ENCODE measurements at places on chromosomes 5 and 9.

GRCh38 chr9:91157883-91158282, 203.8 kb downstream of the AUH start:
- no peak for DNase-seq

GRCh38 chr9:91884696-91885687, 65.0 kb downstream of the ROR2 start:
- no peak for DNase-seq

- no peak for DNase-seq
Observed at GRCh38 chr5:6206501-6206900, 171.8 kb downstream of the MED10 start.

DNA sequence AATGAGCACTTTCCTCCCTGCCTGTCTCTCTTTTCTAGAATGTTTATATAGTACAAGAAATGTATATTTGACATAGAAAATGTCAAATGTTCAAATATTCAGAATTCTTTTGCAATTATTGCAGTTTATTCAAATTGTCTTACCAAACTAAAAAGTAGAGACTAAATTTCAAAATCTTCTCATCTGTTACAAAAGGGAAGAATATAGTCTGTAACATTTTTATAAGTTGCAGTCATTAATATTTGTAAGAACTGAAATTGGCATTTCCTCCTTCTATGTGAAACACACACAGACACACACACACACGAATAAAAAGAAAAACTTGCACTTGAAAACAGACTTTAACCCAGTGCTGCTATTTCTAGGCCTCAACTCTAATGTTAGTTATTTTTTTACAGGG, 56.4 kb downstream of the NR3C1 start:
- no peak for DNase-seq

DNA sequence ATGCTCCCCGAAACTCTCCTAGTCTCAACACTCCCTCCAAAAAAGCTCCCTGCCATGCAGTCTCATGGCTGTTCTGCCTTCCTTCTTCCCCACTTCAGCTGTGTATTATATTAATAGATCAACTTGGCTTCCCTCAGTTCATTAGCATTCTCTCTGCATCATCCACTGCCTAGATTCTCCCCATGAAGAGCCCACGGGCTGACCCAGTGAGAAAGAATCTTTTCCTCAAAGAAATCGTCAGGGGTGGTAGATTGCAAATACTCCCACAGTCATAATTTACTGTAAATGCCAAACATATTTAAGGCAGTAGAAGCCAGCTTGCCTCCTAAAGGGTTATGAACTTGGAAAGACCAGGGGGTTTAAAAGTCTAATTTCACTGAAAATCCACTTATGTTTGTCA, 33.5 kb downstream of the GNA14 start:
- no peak for DNase-seq

DNA sequence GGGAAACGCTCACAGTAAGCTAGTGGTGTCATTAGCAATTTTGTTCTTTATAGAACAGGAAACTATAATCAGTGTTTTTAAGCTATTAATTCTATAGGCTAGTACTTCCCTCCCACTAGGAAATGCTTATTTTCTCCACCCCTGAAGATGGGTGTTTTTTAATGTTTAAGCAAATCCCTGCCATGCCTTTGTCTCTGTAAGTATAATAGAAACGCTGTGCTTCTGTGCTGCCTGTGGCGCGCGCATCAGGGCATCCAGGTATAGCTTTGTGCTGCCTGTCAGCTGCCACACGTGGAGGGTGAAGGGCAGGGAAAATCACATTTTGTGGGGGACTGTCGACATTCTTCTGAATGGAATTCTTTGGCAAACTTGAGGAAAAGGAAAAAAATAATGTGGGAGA, 217.5 kb downstream of the RAB3C start:
- no peak for DNase-seq

GRCh38 chr9:6109571-6109970, 94.1 kb upstream of the RANBP6 start:
- DNase-seq = no peak

GRCh38 chr5:133925866-133926488, 42.4 kb downstream of the C5orf15 start:
- DNase-seq = no peak

DNA sequence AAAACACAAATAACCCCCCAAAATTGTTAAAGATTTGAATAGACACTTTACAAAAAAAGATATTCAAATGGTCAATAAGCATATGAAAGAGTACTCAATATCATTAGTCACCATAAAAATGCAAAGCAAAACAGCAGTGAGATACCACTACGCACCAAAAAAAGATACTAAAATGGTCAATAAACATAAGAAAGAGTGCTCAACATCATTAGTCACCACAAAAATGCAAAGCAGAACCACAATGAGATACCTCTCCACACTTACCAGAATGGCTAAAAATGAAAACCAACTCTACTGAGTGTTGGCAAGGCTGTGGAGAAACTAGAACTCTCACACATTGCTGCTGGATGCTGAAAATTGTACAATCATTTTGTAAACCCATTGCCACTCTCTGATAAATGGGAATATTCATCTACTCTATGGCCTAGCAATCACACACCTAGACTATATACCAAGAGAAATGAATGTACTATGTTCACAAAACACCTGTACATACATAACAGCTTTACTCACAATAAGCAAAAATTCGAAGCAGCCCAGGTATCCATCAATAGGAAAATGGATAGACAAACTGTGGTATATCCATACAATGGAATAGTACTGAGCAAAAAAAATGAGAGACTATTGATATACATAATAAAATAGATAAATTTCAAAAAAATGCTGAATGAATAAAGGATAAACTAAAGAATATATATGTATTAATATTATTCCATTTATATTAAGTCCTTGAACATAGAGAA, 205.0 kb upstream of the DAPK1 start:
- DNase-seq = no peak

DNA sequence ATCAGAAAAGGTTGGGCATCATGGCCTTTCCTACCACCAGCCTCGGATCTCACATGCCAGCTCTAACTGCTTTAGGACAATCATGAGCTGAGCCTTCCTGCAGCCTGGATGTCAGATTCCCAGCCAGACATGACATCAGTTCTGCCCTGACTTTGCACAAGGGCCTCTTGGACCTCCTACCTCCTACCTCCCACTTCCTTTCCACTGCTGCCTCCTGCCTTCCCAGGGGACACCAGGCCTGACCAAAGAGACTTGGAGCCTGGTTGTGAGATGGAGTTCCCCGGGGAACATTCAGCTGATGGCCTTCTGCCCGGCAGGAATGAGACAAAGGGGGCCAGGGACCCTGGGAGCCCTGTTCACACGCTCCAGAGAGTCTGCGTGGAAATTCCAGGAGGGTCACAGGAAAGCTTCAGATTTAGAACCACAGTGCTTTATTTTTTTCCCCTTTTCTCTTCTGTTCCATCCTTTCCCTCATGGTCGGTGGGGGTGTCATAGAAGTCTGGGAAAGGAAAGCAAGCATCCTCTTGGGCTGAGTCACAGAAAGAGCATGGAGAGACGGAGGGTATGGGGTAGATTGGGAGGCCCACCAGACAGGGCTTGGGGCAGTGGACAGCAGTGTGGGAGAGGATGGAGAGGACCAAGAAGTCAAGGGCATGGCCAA, 35.4 kb upstream of the IL17B start:
- DNase-seq = no peak

DNA sequence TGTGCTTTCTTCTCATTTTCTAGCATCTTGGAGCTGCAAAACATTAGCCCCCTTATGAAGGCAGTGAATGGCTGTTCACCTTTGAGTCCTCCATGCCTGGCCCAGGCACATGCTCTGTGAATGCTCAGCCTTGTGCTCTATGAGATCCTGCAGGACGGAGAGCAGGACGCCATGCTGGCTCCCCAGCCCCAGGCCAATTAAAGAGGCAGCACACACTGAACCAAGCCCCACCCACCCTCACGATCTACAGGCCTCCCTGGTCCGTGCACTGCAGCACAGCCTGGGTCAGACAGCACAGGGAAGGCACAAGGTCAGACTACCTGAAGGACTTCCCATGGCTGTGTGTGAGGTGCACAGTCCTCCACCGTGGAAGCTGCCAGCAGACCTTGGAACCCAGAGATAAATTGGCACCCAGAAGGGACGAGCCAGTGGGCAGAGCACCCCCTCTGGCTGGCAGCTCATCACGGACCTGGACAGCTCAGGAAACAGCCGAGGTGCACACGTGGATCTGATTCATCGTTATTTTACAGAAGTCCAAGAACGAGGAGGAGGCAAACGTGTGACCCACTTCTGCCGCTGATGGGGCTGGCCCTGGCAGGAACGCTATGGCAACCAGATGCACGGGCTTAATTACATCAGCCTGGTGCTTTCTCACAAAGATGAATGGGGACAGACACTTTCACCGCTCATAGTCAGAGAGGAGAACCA, 59.5 kb downstream of the OLFM1 start:
- no peak for DNase-seq

GRCh38 chr9:78857373-78858225, 560.7 kb downstream of the PSAT1 start:
- DNase-seq = no peak

GRCh38 chr5:1270426-1270825, 24.4 kb downstream of the TERT start:
- no peak for DNase-seq

GRCh38 chr5:103511554-103511885, 51.1 kb downstream of the NUDT12 start:
- DNase-seq = no peak

GRCh38 chr9:109088221-109088620, 31.5 kb downstream of the TMEM245 start:
- no peak for DNase-seq

GRCh38 chr5:125181955-125182354, 435.5 kb upstream of the ZNF608 start:
- DNase-seq = no peak

GRCh38 chr5:158805195-158805594, 294.5 kb downstream of the EBF1 start:
- DNase-seq = no peak

- no peak for DNase-seq
Observed at GRCh38 chr9:94929369-94929756, 202.9 kb downstream of the AOPEP start.

DNA sequence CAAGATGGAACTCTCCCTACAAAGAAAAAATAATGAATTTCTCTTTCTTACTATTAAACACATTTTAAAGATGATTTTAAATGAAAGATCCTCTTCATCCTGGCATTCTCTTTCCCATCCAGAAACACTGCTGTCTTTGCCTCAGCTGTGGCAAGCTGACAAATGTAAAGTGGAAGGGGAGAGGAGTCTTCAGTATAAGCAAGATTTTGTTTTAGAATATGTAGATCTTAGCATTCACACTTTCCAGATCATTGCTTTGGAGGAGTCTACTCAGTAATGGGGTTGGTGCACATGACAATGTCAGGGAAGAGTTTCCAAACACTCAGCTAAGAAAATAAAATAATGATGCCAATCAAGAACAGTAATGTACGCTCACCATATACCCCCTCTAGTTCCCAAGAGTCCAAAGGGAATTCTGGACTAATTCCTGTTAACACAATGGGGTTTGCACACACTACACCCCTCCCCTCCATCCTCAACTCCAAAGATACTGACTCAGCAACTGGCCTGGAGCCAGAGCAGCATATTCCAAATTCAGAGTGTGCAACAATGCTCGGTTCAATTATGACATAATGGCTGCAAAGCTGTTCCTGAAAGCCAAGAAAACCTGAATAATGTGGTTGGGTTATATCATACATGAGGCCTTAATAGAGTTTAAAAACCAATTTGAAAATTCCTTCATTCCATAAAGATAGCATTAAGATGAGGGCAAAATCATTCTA, 4.6 kb downstream of the C5orf63 start:
- no peak for DNase-seq

DNA sequence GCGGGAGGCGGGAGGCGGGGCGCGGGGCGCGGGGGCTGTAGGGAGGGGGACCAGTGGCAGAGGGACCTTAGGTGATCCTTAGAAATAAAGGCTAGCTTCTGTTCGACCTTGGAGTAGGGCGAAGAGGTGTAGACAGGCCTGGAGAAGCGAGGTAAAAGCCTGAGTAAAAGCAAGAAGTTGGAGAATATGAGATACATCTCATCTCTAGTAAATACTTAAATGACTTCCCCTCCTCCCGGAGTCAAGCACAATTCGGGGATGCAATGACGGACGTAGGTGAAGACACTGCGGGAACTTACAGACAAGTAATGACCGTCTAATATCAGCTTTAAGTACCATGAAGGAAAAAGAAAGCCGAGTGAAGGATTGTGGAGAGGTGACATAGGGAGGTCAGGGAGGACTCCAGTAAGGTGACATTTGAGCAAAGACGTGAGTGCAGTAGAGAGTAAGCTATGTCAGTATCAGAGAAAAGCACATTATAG, 466 bp downstream of the SMC2 start:
- DNase-seq = no peak

GRCh38 chr5:89011778-89012711, 129.1 kb upstream of the MEF2C start:
- DNase-seq = no peak

- DNase-seq = no peak
Observed at GRCh38 chr9:93254806-93255493, 71.0 kb downstream of the WNK2 start.

- no peak for DNase-seq
Observed at GRCh38 chr5:9239626-9240025, 306.2 kb downstream of the SEMA5A start.

GRCh38 chr9:137478613-137478961, 19.5 kb upstream of the NSMF start:
- DNase-seq = no peak

GRCh38 chr9:5502553-5502952, 7.8 kb upstream of the PDCD1LG2 start:
- no peak for DNase-seq

DNA sequence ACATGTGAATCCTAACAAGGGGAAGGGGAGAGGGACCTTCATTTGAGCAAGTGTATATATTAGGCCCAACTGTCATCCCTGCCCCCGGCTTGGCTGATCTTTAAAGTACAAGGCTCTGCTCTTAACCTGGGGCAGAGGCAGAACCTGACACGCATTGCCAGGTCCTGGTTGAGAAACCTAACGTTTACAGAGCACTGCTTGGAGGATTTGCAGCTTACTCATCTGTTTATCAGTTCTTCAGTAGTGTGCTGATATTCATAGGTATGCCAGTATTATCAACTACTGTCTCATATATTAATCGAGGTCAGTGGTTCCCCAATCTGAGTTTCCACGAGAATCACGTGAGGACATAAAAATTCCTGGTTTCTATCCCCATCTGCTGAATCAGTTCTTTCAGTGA, 50.4 kb downstream of the ACO1 start:
- DNase-seq = no peak

GRCh38 chr5:124460642-124461041, 285.8 kb downstream of the ZNF608 start:
- no peak for DNase-seq

All from activated gamma-delta T cell treated with Interleukin-2 at 50 U/mL for 16 hours (primary cell).